ENCODE measurements at places on chromosomes 11 and 22. TPM values are rescaled to one million over a fixed set of nuclear protein-coding genes. Genes with fewer than 3 reads are reported as not detected.

- peak; percentile 73 for DNase-seq
Observed at GRCh38 chr22:41517172-41518047, 26.9 kb downstream of the POLR3H start.

DNA sequence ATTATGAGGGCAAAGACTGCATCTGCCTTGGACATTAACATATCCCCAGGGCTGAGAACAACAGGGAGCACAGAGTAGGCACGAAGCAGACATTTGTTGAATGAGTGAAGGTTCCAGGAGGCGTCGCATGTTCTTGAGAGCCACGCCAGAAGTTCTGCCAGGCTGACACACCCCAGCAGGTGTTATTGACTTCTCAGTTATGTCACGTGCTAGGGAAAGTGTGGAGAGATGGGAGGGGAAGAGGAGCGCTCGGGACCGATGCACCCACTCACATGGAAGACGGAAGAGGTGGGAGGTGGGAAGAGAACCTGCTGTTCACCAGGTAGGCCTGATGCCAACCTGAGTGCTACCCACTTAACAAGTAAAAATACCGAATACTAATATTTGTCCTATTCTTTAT lies 232.8 kb downstream of the LARGE1 start:
- no peak for DNase-seq

DNA sequence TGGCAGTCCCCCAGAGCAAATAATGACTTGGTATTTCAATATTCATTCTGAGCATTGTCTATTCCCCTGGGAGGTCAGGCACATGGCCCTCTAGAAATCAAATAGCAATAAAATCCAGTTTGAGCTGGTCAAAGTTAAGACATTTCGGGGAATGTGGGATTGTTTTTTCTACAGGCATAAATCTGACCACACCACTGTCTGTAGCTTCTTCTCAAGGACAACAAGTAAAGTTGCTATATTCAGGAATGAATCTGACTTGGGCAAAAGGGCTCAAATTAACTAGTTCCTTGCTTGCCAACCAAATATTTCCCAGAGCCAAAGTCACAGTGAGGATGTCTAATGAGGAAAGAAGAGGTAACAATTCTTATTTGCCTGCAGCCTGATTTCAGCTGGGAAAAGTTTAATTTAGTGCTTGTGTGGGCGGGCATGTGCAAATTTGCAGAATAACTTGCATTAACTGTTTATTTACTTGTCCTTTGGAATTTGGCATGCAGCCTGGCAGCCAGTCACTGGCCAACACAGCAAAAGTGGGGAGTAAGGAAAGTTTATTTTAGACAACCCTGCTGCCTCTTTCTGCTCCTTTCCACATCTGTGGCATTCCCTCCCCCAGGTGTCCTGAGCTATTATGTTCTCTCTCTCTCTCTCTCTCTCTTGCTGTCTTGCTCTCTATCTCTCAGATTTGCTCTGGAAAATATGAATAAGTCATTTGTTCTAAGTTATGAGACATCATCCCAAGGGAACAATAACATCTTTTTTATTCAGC lies 51.2 kb upstream of the ARHGAP20 start:
- DNase-seq, result peak; percentile 48

Gene DHCR7
- total RNA-seq, result 52.7 TPM

DNA sequence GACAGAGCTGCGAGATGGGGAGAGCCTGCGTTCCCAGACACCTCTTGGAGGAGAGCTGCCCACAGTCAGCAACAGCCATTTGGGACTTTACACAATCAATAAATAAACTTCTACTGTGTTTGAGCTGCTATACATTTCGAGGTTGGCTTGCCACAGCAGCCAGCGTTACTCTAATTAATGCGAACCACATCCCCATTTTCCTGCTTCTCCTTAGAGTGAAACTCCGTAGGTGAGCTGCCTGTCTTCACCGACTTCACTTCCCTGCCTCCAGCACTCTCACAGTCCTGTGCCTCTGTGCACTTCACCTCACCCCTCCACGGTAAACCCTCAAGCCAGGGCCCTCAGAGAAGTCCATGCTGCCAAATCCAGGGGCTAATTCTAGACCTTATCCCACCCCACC lies 5.9 kb upstream of the SLC22A12 start:
- DNase-seq, result no peak

GRCh38 chr22:40533712-40534378 lies 102.7 kb downstream of the MRTFA start:
- DNase-seq, result no peak
